Cortex of kidney (tissue), 1 donor: ENCODE measurements at places on chromosomes 13 and 19.

GRCh38 chr13:72834601-72835000, 52.7 kb downstream of the PIBF1 start:
- no peak for DNase-seq

- DNase-seq: no peak
Observed at GRCh38 chr19:50292216-50292827, 36.9 kb downstream of the KCNC3 start.

DNA sequence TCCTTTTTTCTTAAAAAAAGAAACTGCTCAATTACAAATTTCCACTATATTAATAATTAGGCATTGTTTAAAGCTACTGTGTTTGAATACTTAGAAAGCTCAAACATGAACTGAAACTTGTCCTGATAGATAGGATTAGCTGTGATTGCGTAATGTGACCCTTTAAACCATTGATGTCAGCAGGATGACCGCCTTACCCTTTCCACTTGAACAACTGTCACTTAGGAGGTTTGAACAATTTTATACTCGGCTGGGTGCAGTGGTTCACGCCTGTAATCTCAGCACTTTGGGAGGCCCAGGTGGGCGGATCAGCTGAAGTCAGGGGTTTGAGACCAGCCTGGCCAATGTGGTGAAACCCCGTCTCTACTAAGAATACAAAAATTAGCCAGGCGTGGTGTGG, 2.9 kb downstream of the LAMP1 start:
- DNase-seq: no peak

DNA sequence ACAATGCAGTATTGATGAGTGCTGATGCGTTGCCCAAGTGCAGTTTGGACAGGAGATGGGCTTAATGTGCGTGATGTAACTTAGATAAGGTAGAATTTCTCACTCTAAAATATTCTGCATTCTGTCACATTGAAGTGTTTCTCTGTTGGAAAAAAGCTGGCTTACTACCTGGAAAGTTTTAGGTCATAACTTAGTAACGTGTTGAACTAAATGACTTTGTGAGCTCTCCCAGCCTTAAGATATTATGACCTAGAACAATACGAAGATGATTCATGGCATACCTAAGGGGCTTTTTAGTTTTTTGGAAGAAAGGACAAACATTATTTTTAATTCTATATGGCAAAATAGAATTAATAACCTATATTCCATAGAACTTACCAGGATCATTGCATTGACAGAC, 9.0 kb downstream of the UFM1 start:
- DNase-seq: no peak

GRCh38 chr13:111510502-111511218, 190.2 kb downstream of the TEX29 start:
- no peak for DNase-seq

DNA sequence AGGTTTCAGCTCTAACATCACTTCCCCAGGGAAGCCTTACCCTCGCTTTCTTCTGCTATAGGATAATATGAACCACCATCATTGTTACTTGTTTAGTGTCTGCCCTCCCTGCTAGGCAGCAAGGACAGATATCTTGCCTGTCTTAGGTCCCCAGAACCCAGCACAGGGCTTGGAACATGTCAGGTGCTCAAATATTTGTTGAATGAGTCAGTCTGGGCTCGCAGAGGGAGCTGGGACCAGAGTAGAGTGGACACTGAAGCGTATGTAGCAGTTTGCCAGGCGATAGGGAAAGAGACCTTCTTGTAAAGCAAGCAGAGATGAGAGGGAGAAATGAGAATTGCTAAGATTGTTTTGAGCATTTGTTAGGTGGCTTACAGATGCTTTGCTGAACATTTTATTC, 11.7 kb downstream of the BCKDHA start:
- DNase-seq: no peak

- no peak for DNase-seq
Observed at GRCh38 chr19:5526691-5527090, 41.1 kb downstream of the TINCR start.

DNA sequence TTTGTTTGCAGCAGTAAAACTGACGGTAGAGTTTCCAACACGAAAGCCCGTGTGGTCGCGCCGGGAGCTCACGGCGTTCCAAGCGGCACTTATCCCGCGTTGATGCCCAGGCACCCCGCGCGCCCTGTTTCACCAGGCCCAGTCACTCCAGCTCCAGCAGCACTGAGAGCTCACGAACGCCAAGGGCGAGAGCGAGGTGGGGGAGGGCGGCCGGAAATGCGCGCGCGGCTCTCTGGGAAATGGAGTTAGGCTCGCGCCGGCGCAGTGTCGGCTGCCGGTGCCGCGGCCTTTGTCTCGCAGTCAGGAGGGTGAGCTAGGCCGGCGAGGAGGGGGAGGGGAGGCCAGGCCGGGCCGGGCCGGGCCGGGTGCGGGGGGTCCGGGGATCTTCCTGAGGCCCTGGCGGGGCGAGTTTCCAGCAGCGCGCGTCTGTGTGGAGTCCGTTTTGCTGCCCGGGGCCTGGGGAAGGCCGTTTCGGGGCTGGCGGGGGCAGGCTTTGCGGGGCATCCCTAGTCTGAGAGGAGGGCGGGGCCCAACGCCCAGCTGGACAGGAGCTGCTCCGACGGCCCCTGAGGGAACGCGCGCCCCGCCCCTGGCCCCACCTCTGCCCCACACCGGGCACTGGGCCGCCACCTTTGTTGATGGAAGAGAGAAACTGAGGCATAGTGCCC, at the start of gene ZNF135:
ZNF135 (plus strand) TSS at position 280 of the 668 bp plus-strand sequence. CDS start 721 bp downstream, outside the sequence.
- DNase-seq: peak; percentile 57

- DNase-seq: no peak
Observed at GRCh38 chr13:44165889-44166496, 207.6 kb upstream of the SERP2 start.

GRCh38 chr13:94345374-94346195, 133.9 kb downstream of the DCT start:
- DNase-seq: no peak

DNA sequence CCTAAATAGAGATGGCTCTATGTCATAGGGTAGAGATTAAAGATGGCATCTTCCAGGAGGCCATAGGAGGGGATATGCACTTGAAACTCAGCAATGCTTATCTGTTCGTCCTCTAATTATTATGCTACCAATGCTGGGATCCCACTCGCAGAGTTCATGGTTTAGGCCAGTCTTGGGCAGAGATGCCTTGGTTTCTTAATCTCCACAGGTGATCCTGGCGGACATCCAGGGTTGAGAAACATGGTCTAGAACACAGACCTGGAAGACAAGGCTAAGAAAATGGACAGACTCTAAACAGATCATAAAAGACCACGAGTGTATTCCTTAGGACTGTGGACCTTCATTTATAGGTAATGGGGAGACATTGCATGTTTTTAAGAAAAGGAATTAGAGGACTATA, 70.0 kb upstream of the IRS2 start:
- DNase-seq: no peak

GRCh38 chr13:87128491-87128890, 542.7 kb upstream of the SLITRK5 start:
- DNase-seq: no peak

- DNase-seq: no peak
Observed at GRCh38 chr19:18879579-18880373, 16.2 kb downstream of the CERS1 start.

DNA sequence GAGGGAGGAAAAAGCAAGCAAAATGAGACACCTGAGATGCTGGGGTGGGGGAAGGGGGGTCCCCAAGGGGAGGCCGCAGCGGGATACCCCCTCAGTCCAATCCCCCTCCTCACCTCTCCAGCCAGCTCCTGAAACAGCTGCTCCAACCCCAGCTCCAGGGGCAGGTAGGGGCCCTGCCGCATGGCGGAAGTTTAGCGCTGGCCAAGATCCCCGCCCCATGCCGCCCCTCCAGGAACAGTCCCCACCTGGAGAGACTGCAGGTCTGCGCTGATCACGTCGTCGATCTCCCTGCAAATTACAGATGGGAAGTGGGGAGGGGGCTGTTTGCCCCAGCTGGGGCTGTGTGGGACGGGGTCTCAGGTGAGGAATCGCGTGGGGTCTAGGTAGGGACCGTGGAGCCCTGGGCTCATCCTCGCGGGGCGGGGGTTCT, 9.0 kb downstream of the CAPN12 start:
- no peak for DNase-seq

DNA sequence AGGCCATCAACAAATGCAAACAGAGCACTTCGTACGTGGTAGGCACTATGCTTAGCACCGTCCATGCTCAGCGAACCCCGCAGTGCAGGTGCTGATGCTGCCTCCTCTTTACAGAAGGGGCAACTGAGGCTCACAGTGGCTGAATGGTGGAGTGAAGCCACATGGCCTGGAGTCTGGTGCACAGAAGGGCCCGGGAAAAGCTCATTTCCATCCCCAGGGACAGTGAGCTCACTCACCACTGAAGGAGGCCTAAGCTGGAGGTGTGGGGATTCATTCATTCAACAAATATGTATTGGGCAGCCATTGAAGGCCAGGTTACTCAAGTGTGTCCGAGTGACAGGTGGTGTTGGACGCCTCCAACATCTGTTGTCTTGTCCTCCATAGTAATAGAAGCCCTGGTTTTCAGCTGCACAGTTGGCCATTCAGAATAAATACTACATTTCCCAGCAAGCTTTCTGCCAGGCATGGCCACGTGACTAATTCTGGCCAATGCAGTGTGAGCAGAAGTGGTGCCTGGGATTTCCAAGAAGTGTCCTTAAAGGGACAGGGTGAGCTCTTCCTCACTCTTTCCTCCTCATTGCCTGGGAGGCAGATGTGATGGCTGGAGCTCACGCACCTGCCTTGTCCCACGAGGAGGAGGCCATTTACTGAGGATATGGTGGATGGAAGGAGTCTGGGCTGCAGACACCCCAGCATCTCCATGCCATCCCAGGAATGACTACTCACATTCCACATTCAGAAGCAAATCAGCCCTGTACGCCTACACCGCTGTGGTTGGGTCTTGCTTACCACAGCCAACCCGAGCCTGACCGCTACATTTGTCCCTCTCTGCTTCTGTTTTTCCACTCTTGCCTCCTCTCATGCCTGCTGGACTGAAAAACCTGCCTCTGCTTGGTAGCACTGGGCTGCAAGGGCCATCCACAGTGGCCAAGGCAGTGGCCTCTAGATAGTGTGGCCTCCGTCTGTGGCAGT, 2.3 kb upstream of the ZNRF4 start:
- no peak for DNase-seq

DNA sequence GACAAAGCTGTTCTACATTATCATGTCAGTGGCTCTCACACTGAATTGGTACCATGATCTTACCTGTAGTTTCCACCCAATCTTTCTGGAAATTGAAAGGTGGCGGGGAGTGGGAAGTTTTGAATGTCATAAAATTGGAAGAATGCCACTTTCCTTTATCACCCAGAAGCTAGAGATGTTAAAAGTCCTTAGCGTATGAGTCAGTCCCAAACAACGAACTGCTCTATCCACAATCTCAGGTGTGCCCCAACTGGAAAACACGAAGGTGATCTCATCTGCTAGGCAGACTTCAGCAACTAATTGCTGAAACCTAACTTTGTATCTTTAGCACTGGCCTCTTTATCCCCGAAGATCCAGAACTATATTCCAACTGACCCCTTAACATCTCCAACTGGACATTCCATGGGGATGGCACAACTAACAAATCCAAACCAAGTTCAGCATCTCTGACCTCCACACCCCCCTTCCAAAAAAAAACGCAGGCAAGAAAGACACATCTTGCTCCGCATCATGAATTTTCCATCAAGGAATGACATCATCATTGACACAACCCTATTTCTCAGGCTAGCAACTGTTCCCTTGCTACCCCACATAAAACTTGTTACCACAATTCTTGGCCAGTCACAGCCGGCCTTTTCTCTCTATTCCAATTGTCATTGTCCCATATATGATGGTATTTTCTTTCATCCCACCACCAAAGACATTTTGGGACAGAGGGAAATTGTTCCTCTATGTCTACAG, 175.4 kb downstream of the KLF12 start:
- DNase-seq: no peak

- DNase-seq: no peak
Observed at GRCh38 chr19:50039968-50040367, 14.2 kb downstream of the ZNF473 start.

DNA sequence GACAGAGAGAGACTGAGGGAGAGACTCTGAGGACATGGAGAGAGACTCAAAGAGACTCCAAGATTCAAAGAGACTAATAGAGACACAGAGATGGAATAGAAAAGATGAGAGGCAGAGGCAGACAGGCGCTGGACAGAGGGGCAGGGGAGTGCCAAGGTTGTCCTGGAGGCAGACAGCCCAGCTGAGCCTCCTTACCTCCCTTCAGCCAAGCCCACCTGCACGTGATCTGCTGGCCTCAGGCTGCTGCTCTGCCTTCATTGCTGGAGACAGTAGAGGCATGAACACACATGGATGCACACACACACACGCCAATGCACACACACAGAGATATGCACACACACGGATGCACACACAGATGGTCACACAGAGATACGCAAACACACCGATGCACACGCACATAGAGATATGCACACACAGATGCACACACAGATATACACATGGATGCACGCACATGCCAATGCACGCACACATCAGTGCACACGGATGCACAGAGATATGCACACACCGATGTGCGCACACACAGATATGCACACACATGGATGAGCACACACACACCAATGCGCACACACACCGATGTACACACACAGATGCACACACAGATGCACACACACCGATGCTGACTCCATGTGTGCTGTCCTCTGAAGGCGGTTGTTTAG, 3.3 kb upstream of the F10 start:
- DNase-seq: no peak

DNA sequence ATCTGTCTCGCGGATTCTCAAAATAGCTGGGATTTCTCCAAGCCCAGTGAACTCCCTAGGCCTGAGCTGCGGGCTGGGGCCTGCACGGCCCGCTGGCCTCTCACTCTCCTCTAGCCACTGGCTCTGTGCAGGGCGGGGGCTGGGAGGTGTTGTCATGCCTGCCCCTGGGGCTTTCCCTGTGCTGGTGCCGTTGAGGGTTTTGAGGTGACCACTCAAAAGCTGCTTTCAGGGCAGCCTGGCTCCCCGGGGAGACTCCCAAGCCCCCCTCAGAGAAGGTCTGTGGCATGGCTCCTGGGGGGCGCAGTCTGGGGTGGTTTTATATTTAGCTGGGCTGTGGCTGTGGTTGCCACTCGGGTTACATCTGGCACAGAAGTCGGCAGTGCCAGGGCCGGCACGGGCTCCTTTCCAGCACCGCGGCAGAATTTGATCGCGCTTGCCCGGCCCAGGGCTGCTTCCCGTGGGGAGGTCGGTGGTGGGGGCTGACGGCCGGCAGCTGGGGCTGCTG, 10.0 kb downstream of the NDUFB7 start:
- DNase-seq: no peak

- DNase-seq: no peak
Observed at GRCh38 chr13:112713517-112714253, 23.8 kb downstream of the ATP11A start.

DNA sequence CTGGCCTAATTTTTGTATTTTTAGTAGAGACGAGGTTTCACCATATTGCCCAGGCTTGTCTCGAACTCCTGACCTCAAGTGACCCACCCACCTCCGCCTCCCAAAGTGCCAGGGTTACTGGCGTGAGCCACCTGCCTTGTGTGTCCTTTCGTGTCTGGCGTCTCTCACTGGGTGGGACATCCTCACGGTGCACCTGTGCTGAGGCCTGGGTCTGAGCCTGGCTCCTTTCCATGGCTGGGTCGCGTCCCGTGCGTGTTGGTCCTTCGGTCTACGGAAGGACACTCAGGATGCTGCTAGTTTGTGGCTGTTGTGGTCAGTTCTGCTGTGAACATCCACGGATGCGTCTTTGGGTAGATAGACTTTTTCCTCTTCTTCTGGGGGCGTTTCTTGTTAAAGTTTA, 19.6 kb downstream of the PIAS4 start:
- DNase-seq: no peak

- no peak for DNase-seq
Observed at GRCh38 chr13:111034811-111035210, 80.3 kb upstream of the ARHGEF7 start.

- DNase-seq: no peak
Observed at GRCh38 chr19:39936020-39936419, 1.6 kb upstream of the FCGBP start.
